GM23248 (cell line): ENCODE measurements at places on chromosomes 6 and 20. TPM values are rescaled to one million over a fixed set of nuclear protein-coding genes. Genes with fewer than 3 reads are reported as not detected.

DACT2 gene
- not detected in 2 replicates for total RNA-seq

- DNase-seq = peak; percentile 63
Observed at GRCh38 chr6:111812060-111813038, 60.9 kb downstream of the FYN start.

DNA sequence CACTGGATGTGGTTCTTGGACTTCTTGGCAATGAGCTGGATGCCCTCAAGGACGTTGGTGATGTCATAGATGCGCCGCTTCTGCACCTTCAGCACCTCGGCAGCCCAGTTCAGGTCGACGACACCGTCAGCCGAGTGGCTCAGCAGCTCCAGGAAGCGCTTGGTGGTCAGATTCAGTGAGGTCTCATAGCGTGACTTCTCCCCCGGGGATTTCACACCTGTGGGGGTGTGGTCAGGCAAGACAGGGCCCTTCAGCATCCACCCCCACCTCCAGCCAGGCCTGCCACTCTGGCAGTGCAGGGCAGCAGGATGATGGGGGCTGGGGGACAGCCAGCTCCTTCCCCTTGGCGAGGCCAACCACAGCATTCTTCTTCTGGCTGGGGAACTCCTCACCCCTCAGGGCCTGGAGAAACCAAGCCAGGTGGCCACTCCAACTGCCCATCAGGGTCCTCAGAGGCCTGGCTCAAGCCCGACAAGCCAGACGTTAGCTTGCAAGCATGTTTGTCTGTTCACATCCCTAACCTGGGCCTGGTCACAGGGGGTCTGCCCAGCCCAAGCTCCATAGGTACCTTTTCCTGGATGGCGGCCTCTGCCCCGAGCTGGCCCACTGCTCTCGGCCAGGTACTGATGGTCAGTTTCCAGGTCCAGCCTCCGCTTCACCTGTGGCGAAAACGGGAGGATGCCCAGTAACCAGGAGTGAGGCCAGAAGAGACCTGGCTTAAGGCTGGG, 5.7 kb upstream of the NECAB3 start:
- DNase-seq = no peak

DNA sequence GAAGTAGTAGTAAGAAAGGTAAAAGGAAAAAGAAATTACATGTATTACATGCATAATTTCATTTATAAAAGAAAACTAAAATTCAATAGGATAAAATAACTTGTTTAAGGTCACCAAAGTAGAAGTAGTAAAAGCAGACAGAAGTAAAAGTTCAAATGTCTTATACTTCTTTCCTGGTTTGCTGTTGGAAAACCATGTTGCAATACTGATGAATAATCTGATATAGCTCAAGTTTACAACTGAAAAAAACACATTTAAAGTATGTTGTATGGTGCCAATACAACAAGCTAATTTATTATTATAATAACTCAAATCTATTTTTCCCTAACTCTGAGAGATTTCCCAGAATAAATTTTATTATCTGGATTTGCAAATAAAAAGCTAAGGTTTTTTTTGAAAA, 78.3 kb downstream of the PHIP start:
- DNase-seq = peak; percentile 40

GRCh38 chr6:6557886-6558285, 30.6 kb upstream of the LY86 start:
- no peak for DNase-seq

DNA sequence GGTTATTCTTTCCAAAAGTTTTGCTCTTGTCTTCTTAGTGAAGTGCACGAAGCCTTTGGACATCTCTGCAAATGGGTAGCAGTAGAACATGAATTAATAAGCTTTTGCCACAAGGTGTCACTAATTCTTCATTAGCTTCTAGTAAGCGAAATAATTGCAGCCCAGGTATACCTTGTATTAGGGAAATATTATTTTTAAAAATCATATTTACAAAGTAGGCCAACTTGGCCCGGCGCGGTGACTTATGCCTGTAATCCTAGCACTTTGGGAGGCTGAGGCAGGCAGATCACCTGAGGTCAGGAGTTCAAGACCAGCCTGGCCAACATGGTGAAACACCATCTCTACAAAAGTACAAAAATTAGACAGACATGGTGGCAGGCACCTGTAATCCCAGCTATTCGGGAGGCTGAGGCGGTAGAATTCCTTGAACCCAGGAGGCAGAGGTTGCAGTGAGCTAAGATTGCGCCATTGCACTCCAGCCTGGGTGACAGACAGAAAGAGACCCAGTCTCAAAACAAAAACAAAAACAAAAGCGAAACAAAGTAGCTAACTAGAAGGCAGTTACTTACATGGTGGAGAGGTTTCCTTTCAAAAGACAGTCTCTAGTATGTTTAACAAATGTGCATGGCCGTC, 8.8 kb upstream of the RSPH3 start:
- DNase-seq = peak; percentile 65

- no peak for DNase-seq
Observed at GRCh38 chr20:9483131-9483530, 31.3 kb upstream of the LAMP5 start.

MAP7 gene
- total RNA-seq = 0.76 and 1.9 TPM in 2 replicates

GRCh38 chr6:134495890-134496248, 178.0 kb upstream of the SGK1 start:
- no peak for DNase-seq

RAMACL gene
- total RNA-seq = 0.13 and 2.1 TPM in 2 replicates

GRCh38 chr6:166908811-166909210, 47.5 kb downstream of the RNASET2 start:
- DNase-seq = no peak

CALHM6 gene
- not detected in 2 replicates for total RNA-seq

GRCh38 chr20:57686931-57687652, 22.7 kb downstream of the PMEPA1 start:
- no peak for DNase-seq

GRCh38 chr6:1801401-1801800, 191.7 kb downstream of the FOXC1 start:
- no peak for DNase-seq

TSPYL4 gene
- 34.1 and 38.2 TPM in 2 replicates for total RNA-seq

DNA sequence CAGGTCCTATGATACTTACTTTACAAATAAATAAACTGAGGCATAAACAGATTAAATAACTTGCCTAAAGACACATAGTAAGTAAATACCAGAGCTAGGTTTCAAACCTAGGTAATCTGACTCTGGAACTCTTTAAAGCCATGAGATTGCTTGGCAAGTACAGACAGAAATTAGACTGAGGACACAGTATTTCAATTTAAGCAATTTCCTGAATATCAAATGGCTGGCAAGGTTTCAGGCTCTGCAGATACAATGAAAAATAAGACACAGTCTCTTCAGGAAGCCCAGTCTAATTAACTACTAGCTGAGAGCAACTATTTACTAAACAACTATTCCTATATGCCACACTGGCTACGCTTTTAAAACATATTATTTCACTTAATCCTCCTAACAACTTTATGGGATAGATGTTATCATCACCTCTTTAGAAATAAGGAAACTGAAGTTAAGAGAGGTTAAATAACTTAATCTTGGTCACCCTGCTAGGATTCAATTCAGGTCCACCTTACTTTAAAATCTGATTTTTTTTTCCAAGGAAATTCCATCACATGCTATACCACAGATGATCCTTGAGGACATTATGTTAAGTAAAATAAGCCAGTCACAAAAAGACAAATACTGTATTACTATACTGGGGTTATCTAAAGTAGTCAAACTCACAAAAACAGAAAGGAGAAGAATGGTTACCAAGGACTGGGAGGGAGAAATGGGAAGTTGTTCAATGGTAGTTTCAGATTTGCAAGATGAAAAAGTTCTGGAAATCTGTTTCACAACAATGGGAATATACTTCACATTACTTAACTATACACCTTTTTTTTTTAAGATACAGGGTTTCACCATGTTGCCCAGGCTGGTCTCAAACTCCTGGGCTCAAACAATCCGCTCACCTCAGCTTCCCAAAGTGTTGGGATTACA, 4.1 kb downstream of the TRPC4AP start:
- DNase-seq = peak; percentile 29

DNA sequence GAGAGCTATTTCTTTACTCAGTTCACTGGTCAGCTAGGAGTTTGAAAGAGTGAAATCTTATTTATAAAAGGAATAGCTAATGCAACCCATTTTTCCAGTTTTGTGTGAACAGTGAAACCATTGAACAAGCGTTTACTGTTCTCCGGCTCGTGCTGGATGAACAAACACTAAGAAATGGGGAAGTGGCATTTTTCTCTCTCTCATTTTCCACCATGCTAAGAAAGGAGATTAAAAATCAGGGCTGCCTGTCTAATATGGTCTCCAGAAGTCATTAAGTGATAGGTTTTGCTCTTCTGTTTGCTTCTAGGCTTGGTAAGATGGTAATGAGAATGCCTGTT, 774 bp upstream of the SFT2D1 start:
- no peak for DNase-seq

GRCh38 chr6:10441004-10441654, 26.3 kb upstream of the TFAP2A start:
- DNase-seq = peak; percentile 95

GRCh38 chr6:63447134-63447533, 125.1 kb upstream of the LOC128125822 start:
- DNase-seq = no peak

PRR18 gene
- not detected in 2 replicates for total RNA-seq

UBD gene
- not detected in 2 replicates for total RNA-seq

WFDC6 gene
- not detected in 2 replicates for total RNA-seq

MCCD1 gene
- not detected in 2 replicates for total RNA-seq

GRCh38 chr6:11878735-11879134, 100.1 kb upstream of the ADTRP start:
- no peak for DNase-seq

DNA sequence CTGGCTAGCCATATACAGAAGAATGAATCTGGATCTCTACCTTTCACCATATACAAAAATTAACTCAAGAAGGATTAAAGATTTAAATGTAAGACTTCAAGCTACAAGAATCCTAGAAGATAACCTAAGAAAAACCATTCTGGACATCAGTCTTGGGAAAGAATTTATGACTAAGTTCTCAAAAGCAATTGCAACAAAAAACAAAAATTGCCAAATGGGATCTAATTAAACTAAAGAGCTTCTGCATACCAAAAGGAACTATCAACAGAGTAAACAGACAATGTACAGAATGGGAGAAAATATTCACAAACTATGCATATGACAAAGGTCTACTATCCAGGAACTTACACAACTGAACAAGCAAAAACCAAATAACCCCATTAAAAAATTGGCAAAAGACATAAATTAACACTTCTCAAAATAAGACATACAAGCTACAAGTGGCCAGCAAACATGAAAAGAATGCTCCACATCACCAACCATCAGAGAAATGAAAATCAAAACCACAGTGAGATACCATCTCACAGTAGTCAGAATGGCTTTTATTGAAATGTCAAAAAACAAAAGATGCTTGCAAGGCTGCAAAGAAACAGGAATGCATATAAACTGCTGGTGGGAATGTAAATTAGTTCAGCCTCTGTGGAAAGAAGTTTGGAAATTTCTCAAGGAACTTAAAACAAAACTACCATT, 66.8 kb upstream of the RSPO3 start:
- peak; percentile 61 for DNase-seq

GRCh38 chr6:166687879-166688205, 60.8 kb upstream of the RPS6KA2 start:
- DNase-seq = no peak

DNA sequence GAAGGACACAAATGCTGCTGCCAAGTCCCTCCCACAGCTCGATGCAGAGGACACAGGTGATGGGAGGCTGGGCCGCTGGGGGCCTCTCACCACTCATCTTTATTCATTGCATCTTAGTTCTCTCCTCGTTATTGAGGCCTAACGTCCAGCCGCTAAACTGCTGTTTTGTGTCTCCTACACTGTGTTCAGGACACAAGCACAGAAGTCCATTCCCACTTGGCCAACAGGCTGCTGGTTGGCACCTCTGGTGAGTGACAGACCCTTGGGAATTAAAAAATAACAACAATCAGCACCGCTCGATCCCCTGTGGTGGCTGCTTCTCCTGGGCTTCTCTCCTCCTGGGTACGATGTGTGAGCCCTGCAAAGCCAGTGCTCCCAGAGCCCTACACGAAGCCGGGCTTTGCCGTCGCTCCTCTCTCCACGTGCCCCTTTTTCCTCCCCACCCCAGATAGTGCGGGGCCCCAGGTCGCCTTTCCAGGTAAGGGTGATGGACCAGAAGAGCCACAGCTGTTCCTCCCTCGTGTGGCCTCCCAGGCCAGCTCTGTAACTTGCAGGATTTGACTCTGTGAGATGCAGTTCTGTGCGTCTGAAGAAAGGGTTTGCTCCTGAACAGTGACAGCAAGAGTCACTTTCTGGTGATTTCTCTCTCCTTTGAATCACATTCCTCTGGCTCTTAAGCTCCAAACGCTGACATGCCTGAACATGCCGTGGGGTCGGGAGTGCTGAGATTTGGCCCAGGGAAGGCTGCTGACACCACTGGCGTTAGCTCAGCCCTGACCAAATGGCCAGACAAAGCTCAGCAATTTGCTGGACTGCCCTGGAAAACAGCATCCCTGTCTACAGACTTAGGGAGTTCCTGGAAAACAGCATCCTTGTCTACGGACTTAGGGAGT, 59.3 kb downstream of the DLL1 start:
- DNase-seq = no peak

- peak; percentile 52 for DNase-seq
Observed at GRCh38 chr6:4346659-4347333, 211.4 kb upstream of the ECI2 start.

TMC2 gene
- not detected in 2 replicates for total RNA-seq

TXLNB gene
- total RNA-seq = 0.13 and 0.22 TPM in 2 replicates

PEX6 gene
- 44.2 and 51.1 TPM in 2 replicates for total RNA-seq

PHACTR1 gene
- total RNA-seq = 0.25 and 3.2 TPM in 2 replicates

GRCh38 chr6:38160831-38161230, 341.3 kb downstream of the ZFAND3 start:
- DNase-seq = no peak

- no peak for DNase-seq
Observed at GRCh38 chr6:3915076-3915791, 66.1 kb downstream of the FAM50B start.

GRCh38 chr6:122825163-122825562, 36.1 kb downstream of the SMPDL3A start:
- DNase-seq = no peak

- DNase-seq = no peak
Observed at GRCh38 chr6:167267921-167268401, 23.2 kb upstream of the UNC93A start.

RAET1G gene
- 5.2 and 8.9 TPM in 2 replicates for total RNA-seq

OR2B6 gene
- total RNA-seq = not detected in 2 replicates

GRCh38 chr6:20158676-20159075, 53.6 kb downstream of the MBOAT1 start:
- DNase-seq = no peak

DNA sequence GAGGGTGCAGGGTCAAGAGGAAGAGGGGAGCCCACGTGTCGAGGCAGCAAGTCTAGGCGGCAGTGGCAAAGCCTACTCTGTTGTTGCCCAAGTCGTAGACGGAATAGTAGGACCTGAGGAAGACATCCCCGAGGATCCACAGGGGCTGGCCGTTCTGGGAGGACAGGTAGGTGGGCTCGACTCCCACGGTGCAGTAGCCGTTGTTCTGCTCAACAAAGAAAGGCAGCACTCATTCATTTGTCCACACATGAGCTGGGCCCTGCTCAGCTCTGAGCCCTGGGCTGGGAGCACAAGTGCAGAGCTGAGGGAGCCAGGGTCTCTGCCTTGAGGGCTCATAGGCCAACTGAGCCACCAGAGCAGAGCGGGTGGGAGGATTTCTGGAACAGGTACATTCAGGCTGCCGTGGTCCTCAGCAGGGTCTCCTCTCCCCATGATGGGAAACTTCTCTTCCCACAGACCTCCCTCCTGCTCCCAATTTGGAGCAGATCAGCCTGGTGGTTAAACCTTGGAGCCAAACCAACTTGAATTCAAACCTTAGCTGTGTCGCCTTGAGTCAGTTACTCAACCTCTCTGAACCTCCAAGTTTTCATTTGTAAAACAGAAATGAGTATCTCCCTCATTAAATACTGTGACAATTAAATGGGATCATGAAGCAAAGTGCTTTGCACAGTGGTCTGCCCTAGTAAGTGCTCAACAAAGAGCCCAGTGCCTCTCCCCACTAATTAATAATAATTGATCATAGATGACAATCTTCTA, 1.6 kb upstream of the TFEB start:
- DNase-seq = no peak

PSMB9 gene
- total RNA-seq = 3.4 and 5.1 TPM in 2 replicates
